Trophoblast cell (in vitro differentiated cells and primary cell): ENCODE measurements at places on chromosomes 2 and 18.

DNA sequence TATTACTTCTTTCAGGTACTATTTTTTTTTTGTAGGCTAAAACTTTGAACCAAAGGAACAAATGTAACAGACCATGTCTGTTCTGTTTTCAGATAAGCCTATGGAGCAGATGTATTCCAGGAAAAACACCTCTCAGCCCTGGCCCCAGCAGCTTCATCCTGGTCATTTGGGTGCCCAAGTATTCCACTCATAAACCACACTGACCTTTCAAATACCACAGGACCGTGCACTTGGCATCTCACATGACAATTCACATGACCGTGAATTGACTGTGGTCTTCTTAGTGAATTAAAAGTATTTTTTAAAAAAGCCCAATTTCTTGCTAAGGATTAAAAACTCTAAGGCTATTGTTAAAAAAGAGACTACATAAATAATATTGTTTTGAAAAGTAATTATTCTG is 50.2 kb downstream of the SMIM21 start:
- DNase-seq: no peak

GRCh38 chr2:235384624-235385023 is 109.2 kb upstream of the AGAP1 start:
- no peak for DNase-seq

DNA sequence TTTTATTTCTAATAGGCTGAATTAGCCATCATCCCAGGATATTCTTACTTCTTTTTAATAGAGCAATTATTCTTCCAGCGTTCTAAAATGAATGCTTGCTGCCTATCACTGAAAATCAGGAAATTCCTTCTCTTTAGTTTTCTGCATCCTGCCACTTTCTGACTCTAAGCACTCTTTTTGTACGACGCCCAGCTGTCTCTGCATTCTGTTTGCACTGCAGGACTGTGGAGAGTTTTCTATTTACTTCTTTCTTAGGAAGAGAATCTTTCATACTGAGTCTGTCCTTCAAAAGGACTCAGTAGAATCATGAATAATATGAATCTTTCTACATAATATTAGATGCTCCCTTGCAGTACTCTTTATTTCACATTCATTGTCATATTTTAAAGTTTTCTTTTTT is 360.4 kb upstream of the DSEL start:
- no peak for DNase-seq

DNA sequence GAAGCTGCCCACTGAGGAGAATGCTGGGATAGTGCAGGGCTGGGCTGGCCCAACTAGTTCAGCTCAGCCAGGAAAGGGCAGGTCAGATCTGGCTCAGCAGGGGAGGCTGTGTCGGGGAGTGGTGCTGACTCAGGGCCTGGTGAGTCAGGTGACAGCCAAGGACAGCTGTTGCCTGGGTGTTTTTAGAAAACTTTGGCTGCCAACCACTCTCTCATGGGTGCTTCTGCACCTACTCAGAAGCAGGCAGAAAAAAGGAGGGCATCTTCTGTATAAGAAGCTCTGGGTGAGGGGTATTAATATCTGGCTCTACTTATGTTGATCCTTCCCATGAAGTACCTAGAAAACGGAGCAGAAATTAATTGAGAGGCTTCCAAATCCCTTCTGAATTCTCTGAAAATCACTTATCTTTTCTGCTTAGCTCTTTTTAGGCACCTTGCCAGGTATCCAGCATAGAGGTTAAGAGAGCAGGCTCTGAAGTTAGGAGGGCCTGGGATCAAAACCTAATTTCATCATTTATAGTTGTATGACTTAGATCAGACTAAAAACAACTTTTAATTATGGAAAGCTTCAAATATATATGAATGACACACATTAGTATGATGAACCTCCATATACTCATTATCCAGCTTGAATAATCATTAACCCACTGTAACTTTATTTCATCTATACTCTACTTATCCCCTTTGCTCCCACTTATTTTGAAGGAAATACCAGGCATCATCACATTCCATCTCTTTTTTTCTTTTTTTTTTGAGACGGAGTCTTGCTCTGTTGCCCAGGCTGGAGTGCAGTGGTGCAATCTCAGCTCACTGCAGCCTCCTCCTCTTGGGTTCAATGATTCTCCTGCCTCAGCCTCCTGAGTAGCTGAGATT is 15.5 kb upstream of the RAB10 start:
- peak; percentile 77 for DNase-seq

DNA sequence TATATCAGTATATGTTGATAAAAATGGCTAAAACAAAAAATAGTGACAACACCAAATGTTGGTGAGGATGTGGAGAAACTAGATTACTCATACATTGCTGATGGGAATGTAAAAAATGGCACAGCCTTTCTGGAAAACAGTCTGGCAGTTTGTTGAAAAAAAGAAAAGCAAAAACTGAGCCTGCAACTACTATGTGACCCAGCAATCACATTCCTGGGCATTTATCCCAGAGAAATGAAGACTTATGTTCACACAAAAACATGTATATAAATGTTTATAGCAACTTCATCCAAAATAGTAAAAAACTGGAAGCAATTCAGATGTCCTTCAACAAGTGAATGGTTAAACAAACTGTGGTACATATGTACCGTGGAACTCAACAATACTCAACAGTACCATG is 7.5 kb upstream of the KDSR start:
- peak; percentile 5 for DNase-seq
